ENCODE measurements at places on chromosomes 1 and 21.

DNA sequence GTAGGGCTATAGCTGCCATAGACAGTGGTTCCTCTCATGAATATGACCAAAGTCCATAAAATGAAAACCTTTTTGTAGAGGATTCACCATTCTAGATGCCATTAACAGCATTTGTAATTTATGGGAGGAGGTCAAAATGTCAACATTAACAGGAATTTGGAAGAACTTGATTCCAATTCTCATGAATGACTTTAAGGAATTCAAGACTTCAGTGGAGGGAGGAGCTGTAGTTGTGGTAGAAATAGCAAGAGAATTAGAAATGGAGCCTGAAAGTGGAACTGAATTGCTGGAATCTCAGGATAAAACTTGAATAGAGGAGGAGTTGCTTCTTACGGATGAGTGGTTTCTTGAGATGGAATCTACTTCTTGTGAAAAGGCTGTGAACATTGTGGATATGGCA is 65.4 kb upstream of the ESRRG start:
- no peak for DNase-seq

DNA sequence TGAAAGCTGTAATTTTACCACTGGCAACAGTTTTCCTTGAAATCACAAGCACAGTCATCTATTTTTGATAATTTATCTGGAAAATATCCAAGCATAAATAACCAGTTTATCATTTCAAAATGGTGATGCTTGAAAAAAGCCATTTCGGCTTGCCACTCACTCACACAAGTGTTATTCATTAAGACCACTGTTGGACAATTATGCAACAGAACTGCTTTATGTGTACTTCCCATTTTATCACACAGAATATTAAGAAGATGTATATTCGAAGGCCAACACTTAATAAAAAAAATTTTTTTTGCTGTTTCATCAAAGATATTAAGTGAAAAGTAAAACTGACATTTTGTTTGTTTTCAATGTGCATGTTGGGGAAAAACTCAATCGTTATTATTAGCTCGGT is 62.3 kb downstream of the EIF4G3 start:
- DNase-seq, result no peak

DNA sequence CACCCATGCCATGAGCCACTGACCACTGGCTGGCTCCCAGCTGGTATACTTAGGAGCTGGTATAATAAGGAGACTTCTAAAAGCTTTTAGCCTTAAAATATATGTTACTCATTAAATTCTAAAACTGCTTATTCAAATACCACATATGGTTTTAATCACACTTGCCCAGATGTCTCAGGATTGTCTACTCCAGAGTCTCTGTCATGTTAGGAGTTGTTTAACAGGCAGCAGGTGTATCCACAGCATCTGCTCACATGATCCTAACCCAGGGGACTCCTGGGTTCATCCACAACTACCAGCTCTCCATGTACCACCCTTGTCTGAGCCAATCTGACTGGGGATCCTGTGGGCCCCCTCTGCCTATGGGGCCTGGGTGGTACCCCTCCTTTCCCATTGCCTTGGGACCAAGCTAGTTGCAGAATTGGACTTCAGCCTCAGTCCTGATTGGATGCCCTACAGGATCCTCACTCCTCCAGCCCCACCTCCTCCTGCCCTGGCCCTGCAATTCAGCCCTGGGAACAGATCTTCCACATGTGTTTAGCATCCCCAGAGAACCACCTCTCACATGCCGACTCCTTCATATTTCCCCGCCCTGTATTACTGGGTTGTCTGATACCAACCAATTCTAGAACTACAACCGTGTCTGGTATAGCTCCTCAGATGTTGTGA is 61.3 kb downstream of the BCAR3 start:
- DNase-seq, result no peak

- DNase-seq, result no peak
These were observed 2.5 kb upstream of the CDKN2C start for GRCh38 chr1:50967416-50968157.

DNA sequence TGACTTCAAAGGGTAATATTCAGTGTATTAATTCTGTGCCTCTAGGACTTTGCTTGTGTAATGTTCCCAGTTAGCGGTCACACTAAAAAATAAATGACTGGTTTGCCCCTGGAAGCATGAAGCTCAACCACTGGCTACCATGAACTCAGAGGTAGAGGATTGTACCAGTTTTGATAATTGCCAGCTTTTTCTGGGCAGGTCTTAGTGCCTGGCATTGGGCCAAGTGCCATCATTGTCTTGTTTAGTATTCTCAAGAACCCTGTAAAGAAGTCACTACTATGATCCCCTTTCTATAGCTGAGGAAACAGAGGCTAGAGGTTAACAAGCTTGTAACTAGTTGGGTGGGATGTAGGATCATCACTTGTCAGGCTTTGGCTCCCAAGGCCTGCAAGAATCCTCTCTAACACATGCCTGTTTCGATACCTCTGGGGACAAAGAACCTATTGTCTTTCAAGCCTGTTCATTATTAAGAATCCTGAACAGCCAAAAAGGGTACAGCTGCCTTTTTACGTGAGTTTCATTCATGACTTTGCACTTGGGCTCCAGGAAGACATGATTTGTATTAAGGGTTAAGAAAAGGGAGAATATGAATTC is 121.9 kb upstream of the JUN start:
- DNase-seq, result no peak

GRCh38 chr1:203813581-203814341 is 18.3 kb downstream of the ZBED6 start:
- DNase-seq, result no peak

GRCh38 chr1:193058529-193059281 is 455 bp downstream of the UCHL5 start:
- peak; percentile 75 for DNase-seq

- no peak for DNase-seq
These were observed 11.5 kb downstream of the MCOLN2 start for GRCh38 chr1:84985365-84985764.

- DNase-seq, result no peak
These were observed 253.8 kb downstream of the KAZN start for GRCh38 chr1:14852291-14852690.

DNA sequence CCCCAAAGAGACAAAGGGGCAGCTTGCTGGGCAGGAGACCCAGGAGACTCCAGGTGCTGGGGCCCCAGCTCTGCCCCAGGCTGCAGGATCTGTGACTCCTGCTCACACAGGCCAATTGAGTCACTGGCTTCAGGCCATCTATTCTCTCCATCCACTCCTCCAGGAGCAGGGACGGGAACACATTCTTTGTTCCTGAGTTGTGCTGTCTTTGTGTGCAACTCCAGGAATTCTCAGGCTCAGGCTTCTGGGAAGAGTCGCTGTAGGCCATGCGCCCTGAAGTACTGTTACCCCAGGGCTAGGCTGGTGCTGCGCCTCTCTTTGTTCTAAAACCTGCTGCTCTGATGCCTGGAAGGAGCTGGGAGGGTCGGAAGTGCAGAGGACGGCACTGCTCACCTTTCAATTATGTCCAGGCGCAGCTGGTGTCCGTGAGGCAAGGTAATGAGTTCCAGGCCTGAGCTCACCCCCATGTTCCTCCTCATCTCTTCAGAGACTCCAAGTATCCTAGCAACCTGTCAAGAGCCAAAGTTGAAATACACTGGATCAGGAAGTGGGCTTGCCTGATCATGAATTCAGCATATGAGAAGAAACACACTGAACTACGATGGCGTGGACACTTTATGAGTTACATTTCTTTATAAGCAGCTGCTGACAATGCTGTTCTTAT is 105.9 kb downstream of the BCAR3 start:
- no peak for DNase-seq

- DNase-seq, result no peak
These were observed 7.6 kb upstream of the C1QA start for GRCh38 chr1:22628698-22629444.

- DNase-seq, result no peak
These were observed 3.2 kb downstream of the TMEM201 start for GRCh38 chr1:9591669-9592509.

- DNase-seq, result no peak
These were observed 27.2 kb downstream of the PROK1 start for GRCh38 chr1:110477967-110478640.

DNA sequence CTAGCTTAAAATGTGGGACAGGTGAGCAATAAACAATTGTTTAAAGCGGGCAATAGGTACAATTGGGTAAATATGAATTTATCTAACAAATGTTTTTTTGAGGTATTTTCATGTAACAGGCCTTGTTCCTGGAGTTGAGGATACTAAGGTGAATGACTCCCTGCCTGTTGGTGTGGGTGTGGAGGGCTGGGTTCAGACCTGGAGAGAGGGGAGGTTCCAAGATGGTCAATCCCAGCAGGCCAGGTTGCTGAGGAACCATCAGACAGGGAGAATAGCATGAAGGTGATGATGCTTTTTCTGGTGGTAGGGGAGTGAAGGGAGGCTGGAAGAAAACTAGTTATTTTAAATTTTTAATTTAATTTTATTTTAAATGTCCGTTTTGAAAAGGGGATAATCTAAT is 46.3 kb downstream of the CDC14A start:
- DNase-seq, result no peak

GRCh38 chr1:118842452-118843201 is 145.5 kb downstream of the TBX15 start:
- no peak for DNase-seq

GRCh38 chr1:214251354-214251753 is 29.6 kb upstream of the SMYD2 start:
- no peak for DNase-seq

GRCh38 chr21:36113647-36114428 is 21.0 kb upstream of the CBR3 start:
- DNase-seq, result peak; percentile 58

DNA sequence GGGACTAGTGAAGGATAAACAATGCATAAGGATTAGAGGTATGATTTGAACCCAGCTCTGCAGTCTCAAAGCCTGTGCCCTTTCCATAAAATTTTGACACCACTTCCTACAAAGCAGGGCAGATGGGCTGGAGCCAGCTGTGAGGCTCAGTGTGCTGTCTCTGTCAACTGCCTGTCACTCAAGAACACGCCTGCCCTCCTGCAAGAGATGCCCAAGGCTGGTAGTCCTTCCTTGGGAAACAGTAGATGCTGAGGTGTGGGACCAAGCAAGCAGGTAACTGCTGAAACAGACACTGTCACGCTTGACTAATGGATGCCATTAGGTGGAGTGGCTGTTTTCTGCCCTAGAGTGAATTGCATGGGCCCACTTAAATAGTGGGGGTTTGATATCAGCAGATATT is 402.0 kb downstream of the PTPRU start:
- no peak for DNase-seq

GRCh38 chr21:40660461-40660860 is 186.5 kb downstream of the DSCAM start:
- no peak for DNase-seq

DNA sequence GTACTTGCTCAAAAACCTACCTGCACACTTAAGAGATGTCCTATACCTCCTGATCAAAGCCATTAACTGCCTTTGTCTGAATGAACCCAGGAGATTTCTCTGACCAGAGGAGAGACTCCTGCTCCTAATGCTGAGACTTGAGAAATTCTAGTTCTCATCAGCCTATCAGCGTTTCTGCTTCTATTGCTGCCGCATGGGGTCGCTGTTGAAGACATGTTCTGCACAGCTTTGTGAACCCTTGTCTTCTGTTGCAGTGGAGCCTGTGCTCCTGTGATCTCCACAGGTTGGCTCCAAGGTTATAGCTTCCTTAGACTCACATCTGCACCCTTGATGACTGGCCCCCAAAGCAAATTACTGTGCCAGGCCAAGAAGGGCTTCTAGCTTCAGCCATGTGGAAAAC is 40.2 kb downstream of the EDN2 start:
- no peak for DNase-seq

DNA sequence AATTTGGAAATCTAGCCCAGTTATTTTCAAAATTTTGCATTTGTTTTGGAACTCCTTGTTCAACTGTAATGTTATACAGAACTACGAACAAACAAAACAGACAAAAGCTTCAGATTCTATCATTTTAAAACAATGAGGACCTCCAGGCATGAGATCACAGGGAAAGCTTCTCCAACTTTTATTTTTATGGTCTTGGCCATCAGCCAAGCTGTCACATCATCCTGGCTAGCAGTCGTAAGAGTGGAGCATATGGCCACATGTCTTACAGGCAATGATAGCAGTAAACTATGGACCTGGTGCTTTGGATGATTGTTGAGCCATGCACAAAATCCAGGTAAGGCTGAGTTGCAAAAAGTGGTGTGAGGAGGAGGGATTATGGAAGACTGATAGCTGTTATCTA is 299.6 kb downstream of the LMX1A start:
- DNase-seq, result no peak

DNA sequence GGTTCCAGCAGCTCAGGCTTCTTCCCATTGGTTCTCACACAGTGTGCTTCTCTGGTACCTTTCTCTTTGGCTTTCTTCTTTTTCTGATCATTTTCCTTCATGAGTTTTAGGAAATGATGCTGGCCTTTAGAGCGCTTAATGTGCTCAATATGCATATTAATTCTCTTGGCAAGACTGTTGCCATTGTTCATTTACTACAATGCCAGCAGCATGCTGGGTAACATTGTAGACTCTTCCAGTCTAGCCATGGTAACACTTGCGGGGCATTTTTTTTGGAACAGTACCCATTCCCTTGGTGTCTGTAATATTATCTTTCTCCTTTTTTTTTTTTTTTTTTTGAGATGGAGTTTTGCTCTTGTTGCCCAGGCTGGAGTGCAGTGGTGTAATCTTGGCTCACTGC is 21.7 kb downstream of the UBE4B start:
- no peak for DNase-seq

DNA sequence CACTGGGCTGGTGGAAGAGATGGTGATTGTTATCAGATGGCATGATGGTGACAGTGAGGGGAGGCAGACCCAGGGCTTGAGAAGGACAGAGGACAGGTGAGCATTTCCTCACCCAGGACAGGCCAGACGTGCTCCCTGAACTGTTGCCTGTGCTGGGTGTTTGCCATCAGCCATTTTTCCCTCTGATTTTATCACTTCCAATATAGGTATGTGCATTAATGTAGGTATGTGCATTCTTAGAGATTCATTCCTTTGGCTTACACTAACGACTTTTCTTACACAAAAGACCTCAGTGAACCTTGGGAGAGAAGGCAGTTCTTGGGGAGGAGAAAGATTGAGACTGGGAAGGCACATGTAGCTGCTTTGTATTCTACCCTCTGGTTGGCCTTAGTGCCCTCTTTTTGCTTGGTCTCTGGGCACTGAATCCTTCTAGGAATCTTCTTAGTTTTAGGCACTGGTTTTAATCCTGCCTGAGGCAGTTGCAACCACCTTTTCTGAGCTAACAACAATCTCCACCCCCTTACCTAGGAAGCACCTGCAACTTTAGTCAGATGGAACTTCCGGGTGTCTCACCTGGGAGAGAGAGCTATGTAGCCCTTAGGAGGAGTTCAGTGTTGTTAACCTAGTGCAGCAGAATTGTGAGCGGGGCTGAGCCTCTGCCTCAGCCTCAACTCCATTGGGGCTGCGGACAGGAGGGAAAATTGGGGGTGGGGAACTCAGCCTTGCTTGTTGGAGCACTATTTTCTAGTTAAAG is 30.9 kb downstream of the C1orf116 start:
- no peak for DNase-seq

GRCh38 chr1:183996396-183996795 is 41.1 kb downstream of the COLGALT2 start:
- DNase-seq, result no peak
